ENCODE measurements at places on chromosomes 1 and 21.
A peak's percentile ranks its signal among the peaks of the same experiment; 100 is the strongest.

GRCh38 chr1:247084771-247085170 lies 6.2 kb upstream of the ZNF670 start:
- DNase-seq, result no peak

DNA sequence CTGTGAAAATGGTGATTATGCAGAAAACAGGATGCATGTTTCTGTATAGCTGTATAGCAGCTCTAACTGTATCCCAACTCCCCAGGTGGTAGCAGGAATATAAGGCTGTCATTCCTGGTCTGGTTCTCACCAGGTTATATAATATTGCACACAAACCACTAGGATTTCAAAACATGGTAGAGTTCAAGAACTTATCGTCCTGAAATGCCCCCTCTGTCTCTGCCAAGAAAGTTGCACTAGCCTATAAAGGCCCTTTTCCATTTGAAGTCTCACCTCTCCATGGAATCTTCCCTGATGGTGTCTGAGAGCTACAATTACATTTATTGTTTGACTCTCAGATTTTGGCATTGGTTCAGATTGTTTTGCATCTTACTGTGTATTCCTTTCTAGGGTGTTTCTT lies 184.9 kb upstream of the FAM78B start:
- no peak for DNase-seq

- DNase-seq, result peak; percentile 24
Observed at GRCh38 chr1:111878649-111879048, 110.8 kb downstream of the KCND3 start.

DNA sequence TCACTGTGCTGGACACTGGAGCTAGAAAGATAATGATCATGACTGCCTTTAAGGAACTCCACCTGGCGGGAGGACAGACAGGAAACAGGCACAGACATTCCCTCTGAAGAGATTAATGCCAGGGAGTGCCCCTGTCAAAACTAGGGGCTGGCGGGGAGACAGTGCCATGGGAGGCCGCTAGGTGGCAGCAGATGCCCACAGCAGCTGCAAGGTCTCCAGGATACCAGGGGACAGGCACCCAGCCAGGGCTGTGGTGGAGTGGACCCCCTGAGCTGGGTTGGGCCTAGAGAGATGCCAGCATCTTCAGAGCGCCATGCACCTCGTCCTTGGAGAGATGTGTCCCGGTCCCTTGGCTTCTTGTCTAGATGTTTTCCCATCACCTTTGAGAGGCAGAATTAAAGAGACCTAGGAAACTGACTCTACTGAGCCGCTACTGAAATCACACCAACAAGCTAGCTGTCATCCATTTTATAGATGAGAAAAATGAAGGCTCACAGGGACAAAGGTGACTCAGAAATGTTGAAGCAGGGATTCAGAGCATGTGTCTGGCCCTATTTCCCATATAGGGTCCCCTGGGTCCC lies 3.6 kb downstream of the REN start:
- DNase-seq, result peak; percentile 71

- DNase-seq, result no peak
Observed at GRCh38 chr1:176809292-176809691, 346.3 kb downstream of the PAPPA2 start.

DNA sequence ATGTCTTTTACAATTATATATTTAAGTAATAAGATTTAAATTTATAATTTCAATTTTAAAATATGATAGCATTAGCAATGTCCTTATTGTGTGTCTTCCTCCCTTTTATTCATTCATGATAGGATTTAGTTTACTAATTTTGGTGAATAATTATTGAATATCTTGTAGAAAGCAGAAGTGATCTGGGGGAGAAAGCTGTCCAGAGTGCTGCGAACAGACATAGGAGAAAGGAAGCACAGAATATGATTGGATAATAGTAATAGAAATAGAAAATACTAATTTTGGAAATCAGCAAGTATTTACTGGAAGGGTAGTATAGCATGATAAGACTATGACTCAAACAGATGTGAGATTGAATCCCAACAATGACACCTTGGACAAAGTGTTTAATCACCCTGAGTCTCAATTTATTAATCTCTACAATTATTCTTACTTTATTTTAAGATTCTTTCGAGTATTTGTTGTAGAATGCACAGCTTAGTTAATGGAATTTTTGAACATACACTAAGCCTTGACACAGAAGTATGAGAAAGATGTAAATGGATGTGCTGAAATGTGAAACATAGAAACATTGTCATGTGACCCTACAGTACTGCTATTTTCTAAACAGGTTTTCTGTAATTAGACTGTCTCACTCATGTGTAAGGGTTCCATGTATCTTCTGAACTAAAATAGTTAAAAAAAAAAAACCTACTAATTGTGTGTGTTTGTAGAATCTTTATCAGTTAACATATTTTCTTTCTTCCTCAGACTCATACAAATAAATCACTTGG lies 7.9 kb downstream of the SH3GLB1 start:
- DNase-seq, result no peak

GRCh38 chr1:89974696-89975470 lies 20.0 kb upstream of the ZNF326 start:
- DNase-seq, result no peak

GRCh38 chr1:53369761-53370160 lies 41.9 kb upstream of the LRP8 start:
- no peak for DNase-seq

- no peak for DNase-seq
Observed at GRCh38 chr1:64051796-64052195, 151.6 kb upstream of the UBE2U start.

DNA sequence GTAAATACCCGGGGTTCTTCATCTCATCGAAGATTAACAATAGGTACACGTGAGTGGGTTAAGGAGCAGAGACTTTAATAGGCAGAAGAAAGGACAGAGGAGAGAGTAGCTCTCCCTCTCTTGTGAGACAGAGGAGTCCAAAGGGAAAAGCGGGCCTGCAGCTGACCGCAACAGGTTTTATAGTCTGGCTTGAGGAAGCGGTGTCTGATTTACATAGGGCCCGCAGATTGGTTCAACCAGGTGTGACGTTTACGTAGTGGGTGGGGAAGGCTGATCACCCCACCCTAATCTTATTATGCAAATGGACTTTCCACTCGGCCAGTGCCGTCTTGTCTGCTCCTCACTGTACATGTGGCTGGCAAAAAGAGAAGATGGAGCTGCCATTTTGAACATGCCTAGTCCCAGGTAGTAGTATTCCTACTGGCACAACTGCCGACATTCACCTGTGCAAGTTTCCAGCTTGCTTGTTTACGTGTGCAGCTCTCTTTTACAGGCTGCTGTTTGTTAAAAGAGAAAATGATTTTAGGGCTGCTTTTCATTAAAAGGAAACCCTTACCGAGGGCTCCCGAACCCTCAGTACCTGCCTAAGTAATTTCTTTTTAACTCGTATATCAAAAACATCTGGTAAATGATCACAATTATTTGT lies 10.6 kb downstream of the CDC14A start:
- DNase-seq, result peak; percentile 18

- DNase-seq, result no peak
Observed at GRCh38 chr1:69263921-69264391, 303.8 kb upstream of the LRRC7 start.

DNA sequence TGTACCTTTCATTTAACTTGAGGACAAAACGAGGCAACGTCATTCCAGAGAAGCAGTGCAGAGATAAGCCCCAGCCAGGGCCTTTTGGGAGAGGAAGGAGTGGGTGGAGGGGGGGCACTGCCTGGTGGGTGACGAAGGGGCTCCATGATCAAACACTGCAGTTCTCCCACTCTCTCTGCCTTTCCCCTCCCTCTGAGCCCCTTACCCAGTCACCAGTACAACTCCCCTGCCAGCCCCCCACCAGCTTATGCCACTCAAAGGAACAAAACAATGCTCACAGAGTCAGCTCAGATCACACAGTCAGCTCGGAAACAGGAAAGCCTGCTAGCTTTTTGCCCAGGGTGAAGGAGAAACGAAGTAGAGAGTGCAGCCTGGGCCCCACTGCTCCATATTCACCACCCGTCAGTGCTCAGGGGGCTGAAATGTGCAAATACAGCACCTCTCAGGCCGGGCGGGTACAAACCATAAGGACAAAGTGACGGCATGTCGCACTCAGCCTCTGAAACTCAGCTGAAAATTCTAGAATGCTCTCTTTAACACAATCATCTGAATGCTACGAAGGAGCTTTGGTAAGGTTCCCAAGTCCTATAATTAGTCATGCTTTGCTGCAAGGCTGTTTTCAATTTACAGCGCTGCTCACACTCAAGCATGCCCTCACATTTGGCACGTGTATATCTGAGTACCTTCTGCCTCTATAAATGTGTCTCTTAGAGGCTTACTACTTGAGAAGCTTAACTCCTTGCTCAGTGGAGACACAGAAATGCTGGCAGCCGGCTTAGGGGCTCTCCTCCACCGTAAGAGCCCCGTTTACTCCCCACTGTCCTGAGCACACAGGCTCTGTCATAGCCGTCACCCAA lies 65.8 kb upstream of the RAB4A start:
- no peak for DNase-seq

DNA sequence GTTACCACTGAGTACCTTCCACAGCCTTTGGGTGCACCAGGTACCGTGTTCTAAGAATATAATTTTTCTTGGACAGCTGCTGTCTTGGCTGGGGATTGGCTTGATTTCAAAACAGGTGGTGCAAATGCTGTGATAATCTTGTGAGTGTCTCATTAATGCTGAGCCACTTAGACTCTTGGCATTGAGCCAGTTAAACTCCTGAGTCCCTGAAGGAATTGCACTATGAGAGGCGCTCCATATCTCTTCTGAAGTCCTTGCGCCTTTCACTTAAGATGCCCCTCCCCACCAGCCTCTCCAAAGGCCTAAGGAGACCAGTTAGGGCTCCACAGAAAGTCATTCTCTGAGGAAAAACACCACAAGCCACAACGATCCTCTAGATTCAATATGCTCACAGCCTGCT lies 51.0 kb downstream of the BACH1 start:
- DNase-seq, result no peak

- no peak for DNase-seq
Observed at GRCh38 chr1:184388319-184388889, 1.6 kb downstream of the C1orf21 start.

DNA sequence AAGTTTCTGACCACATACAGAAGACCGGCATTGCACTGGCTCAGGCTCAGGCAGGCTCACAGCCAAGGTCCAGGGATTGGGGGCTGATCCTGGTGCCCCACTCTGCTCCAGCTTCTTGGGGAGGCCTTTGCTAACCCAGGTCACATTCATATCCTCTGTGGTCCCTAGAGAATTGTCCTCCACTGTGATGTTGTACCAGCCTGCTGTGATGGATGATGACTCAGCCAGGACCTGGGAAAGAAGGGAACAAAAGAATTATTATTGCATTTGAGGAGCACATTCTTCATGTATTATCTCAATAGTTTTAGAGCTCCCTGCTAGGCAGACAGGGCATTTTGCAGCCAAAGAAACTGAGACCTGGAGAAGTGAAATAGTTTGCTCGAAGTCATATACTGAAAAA lies 114.3 kb upstream of the ETV3 start:
- no peak for DNase-seq

DNA sequence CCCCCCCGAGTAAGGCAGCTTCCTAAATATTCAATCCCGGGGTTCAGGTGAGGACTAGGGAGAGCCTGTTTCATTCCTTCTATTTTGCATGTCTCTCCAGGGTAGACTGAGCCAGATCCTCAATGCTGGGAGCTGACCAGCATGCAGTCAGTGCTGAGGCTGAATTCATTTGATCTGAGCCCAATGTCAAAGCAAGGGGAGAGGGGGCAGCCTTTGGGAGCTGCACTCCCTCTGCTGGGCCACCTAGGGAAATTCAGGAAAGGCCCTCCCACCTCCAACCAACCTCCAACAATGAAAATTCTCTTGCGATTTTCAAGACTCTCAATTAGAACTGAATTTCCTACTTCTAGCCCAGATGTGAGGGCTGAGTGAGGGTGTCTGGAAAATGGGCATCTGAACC lies 371.2 kb downstream of the NPHP4 start:
- no peak for DNase-seq

- DNase-seq, result no peak
Observed at GRCh38 chr1:41013796-41014195, 7.7 kb downstream of the SLFNL1 start.

- no peak for DNase-seq
Observed at GRCh38 chr1:156407344-156407743, 38.3 kb downstream of the RHBG start.

GRCh38 chr21:21813289-21813688 lies 815.1 kb downstream of the NCAM2 start:
- no peak for DNase-seq

- DNase-seq, result no peak
Observed at GRCh38 chr21:38503583-38503982, 5.3 kb upstream of the ERG start.

GRCh38 chr1:28718586-28719331 lies 18.0 kb upstream of the YTHDF2 start:
- DNase-seq, result no peak

GRCh38 chr1:18066576-18066975 lies 41.0 kb upstream of the IGSF21 start:
- no peak for DNase-seq

Data from CD4-positive, alpha-beta T cell treated with Interleukin-15 for 1 hour (primary cell).